ENCODE measurements at places on chromosomes 2 and 18.

DNA sequence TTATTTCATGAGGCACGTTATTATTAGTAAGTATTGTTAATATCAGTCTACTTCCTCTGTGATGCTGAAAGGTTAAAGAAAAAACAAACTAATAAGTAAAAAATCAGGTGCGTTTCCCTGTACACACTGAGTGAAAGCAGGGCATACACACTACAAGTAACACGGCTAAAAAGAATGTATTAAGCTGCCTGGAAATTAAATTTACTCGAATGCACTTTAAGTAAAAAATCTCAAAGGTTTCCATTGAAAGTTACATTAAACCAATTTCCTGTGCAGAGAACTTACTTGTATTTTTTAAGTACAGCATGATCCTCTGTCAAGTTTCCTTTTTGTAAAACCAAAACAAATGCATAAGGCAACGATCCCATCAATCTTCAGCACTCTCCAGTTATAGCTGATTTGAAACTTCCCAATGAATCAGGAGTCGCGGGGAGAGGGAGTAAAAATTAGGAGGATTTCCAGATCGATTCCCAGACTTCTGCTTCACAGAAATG, 633 bp downstream of the BCL2 start:
- no peak for DNase-seq

DNA sequence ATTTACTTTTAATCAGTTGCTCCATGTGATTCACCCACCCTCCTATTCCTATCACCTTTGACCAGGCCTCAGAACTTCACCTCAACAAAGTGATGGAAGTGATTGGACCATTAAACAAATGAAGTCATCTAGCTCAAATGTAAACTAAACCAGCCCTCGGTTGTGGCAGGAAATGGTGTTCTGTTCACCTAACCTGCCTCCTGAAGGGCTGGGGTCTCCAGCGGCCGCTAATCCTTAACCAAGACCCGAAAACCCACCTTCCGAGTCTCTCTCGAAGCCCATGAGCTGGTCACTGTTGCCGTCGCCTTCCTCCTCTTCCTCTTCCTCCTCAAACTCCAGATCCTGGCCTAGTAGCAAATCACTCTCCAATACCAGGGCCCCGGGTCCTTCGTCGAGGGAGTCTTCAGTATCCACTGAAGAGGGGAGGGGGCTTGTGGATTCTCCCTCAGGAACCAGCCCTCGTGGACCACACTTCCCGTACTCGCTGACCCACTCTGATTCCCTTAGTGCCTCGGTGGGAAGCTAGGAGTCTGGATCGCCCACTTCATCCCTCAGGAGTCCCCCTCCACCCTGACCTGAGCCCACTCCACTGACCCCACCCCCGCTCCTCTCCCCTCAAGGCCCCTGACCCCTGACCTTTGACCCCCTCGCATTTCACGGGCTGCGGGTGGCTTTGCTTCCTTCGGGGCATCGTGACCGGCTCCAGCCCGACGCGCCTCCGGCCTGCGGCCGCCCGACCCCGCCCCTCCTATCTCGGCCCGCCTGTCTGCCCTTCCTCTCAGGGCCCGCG, 503 bp downstream of the ZNF513 start:
- DNase-seq, result peak; percentile 44

- no peak for DNase-seq
Measured at GRCh38 chr2:237126519-237127174, 41.0 kb downstream of the COPS8 start.

GRCh38 chr2:169767243-169767888, 31.3 kb upstream of the SSB start:
- peak; percentile 13 for DNase-seq

- DNase-seq, result no peak
Measured at GRCh38 chr18:24735624-24736231, 275.3 kb downstream of the HRH4 start.

DNA sequence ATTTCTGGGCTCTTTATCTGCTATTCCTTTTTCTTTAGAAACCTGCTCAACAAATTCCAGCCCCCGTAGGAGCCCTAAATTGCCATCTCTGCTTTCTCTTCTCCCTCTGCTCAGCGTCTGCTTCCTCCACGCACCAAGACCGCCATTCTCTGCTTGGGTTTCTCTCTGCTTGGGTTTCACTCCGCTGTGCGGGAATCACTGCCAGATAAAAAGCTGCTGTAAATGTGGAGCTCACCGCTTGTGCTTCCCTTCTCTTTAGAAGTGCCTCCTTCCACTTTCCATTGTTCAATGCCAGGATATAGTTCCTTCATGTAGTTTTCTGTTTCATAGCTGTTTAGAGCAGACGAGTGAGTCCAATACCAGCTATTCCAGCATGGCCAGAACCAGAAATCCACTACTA, 45.9 kb downstream of the TMEM237 start:
- no peak for DNase-seq

DNA sequence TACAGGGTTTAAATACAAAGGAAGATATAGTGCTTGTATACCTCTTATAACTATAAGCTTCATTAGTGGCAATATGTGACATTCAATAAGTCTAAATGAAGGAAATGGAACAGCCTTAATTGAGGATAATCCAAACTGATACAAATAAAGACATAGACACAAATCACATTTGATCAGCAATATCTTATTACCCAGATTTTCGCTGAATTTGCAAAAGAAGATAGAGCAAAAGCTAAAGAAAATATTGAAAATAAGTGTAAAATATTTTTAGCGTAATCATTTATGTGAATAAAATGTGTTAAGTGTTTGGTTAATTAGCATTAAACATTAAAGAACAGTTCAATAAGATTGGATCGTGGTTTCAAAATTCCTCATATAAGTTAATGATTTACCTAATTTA, 51.2 kb downstream of the CCDC148 start:
- DNase-seq, result no peak

DNA sequence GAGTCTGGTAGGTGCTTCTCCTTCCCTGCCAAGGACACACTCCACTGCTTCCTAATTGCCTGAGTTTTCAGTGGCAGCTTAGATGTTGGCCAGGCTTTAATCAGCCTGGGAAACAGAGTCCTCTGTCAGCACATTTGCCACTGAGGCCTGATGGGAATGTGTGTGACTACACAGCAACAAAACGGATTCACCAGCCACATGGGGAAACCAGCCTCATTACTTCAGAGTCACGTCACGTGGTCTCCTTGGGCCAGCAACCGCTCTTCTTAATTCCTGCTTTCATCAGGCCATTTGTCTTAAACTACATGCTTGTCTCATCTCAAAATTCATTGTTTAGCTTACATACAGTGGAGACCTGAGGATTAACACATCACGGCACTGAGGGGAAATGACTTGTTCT, 93.9 kb upstream of the LTBP1 start:
- DNase-seq, result no peak

DNA sequence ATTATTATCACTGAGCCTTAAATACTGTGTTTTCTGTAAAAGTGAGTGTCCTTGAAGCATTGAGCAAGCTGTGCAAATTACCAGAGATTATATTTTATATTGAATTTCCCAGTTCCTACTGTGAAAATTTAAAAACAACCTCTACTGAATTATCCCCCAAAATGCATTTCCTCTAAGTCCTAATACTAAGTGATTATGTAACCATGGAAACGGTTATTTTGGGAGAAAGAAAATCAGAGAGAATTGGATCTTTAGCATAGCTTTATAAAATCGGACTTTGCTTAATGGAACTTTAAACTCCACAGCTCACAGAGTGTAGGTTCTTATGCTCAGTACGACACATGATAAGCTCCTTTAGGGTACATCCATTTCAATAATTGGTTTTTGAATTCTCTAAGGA, 19.3 kb upstream of the CHMP1B start:
- DNase-seq, result no peak

GRCh38 chr2:143668234-143668633, 539.0 kb downstream of the ARHGAP15 start:
- no peak for DNase-seq

GRCh38 chr2:215931256-215931903, 82.0 kb downstream of the MREG start:
- peak; percentile 46 for DNase-seq

DNA sequence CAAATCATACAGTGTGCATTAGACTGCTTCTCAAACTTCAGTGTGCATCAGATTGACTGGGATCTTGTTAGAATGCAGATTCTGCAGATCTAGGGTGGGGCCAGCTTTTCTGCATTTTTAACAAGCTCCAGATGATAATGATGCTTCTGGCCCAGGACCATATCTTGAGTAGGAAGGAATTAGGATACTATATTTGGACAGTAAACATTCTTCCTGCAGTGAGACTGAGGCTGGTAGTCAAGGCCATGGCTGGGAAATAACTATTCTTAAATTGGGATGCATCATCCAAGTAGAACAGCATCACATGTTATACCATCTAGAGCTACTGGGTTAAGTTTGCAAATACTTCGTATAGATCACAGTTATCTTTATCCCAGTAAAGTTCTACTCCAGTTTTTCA, 28.4 kb upstream of the ARMC9 start:
- DNase-seq, result no peak

DNA sequence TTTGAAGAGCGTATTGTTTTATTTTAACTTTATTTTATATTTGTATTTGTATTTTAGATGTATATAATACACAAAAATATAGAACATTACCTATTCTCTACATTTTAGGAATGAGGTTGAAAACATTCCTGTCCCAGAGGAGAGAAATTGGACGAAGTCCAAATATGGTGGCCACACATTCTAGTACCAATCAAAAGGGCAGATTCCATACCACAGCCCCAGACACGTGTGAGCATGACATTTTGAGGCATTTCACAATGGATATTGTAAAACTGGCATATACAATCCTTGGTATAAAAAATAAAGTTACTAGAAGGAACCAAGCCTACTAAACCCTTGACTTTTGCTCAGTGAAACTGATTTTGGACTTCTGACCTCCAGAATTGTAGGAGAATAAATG, 50.6 kb downstream of the C2orf76 start:
- DNase-seq, result no peak

DNA sequence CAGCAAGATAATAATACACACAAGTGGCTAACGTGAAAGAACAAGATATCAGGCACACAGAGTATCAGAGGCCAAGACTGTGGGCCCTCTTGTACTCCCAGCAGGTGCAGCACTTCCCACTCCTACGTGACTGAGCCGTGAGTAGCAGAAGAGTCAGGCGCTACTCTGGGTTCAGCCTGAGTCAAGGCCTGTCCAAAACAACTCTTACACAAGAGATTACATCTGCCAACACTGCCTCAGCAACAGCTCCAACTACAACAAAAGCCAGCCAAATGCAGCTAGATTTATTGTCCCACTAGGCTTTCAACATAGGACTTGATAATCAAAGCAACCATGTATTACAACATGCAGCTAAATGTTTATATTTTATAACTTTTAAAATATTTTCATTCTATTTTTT, 56.2 kb downstream of the ITSN2 start:
- DNase-seq, result peak; percentile 44

- DNase-seq, result no peak
Measured at GRCh38 chr2:18483896-18484295, 76.6 kb downstream of the RDH14 start.

DNA sequence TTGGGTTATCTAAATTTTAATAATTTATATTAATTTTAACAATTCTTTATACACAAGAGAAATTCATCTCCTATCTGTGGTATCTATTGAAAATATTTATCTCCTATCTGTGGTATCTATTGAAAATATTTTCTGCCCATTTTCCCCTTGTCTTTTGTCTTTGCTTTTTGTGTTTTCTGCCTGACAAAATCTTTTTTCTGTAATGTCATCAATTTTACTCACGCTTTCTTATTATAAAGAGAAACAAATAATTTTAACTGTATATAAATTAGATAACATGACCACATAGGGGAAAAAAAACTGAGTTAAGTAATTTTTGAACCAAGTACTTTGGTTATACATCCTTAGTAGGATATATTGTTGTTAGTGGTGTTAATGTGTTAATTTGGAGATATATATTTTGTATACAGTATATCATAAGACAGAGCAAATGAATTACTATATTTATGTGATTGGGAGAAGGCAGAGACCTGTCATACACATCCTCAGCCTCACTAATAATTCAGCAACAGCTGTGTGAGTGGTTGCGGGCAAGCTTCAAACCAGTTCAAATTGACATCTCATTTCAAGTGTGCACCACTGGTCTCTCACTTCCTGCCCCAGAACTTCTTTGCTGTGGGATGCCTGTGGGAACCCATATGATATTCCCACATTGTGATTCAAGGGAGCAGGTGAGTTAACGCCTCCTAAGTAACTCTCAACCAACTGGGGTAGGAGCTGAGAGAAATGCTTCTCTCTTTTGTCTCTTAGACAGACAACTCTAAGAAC, 292.4 kb downstream of the SP3 start:
- no peak for DNase-seq

GRCh38 chr18:63402246-63403162, 19.8 kb downstream of the VPS4B start:
- no peak for DNase-seq

- DNase-seq, result no peak
Measured at GRCh38 chr18:38923540-38923939, 1357.9 kb upstream of the CELF4 start.

GRCh38 chr2:101419096-101419663, 31.9 kb upstream of the CREG2 start:
- no peak for DNase-seq

DNA sequence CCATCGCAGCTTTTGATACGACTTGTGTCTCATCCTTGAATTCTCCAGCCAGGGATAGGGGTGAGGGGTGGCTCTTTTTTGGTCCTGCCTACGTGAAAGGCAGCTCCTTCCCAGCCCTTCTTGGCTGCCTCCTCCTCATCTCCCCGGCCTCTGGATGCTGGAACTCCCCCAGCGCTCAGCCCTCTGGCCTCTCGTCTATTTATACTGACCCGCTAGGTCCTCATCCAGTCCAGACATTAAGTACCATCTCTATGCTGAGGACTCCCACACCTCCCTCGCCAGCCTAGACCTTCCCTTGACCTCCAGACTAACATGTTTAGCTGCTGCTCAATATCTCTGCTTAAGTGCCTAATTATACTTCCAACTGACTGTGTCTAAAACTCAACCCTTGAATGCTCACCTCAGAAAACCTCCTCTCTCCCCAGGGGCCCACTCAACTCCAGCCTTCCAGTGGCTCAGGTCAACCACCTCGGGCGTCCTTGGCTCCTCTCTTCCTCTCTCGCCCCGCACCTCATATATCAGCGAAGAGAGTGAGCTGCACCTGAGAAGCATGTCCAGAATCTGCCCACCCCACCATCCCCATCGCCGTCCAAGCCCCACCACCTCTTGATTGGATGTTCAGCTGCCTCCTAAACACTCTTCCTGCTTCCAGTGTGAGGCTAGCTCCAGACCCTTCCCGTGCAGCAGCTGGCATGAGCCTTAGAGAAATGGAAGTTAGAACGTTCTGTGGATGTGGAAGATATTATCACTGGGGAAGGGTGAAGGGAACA, 34.8 kb downstream of the TOGARAM2 start:
- no peak for DNase-seq

DNA sequence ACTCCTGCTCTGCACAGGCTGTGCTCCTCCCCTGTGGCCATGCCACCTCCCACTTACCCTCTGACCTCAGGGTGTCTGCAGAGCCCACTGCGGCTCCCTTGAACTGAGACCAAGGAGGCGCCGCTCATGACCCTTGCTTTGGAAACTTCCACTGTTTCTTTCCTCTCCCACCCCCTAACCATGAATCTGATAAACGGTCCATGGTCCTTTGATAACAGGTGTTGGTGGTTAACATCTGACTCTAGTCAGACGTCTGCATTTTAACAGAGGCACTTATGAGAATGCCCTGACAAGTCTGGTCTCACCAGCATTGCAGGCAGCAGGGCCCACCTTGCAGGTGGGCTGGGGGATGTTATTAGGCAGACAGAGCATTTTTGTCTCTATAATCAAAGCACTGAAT, 113.6 kb upstream of the APCDD1 start:
- no peak for DNase-seq

Measured in NCI-H774 (cell line).